ENCODE measurements at places on chromosomes 1 and 21.

- DNase-seq, result no peak
Observed at GRCh38 chr1:228267962-228268880, 60.4 kb downstream of the OBSCN start.

DNA sequence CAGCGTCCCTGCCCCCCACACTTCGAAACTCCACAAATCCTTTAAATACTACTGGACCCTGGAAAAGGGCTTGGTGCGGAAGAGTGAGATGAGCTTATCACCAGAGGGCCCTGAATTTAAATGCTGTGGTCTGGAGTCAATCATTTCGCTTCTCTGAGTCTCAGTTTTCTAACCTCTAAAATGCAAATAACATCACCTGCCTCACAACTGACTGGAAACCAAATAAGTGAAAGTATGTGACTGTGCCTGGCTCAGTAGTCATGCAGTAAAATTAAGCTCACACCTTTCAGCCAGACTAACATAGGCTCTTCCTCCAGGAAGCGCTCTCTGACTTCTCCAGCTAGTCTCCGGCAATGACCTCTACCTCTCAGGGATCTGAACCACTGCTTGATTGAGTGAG, 4.2 kb downstream of the GJA4 start:
- no peak for DNase-seq

- DNase-seq, result no peak
Observed at GRCh38 chr1:230884646-230885045, 16.3 kb upstream of the C1orf198 start.

DNA sequence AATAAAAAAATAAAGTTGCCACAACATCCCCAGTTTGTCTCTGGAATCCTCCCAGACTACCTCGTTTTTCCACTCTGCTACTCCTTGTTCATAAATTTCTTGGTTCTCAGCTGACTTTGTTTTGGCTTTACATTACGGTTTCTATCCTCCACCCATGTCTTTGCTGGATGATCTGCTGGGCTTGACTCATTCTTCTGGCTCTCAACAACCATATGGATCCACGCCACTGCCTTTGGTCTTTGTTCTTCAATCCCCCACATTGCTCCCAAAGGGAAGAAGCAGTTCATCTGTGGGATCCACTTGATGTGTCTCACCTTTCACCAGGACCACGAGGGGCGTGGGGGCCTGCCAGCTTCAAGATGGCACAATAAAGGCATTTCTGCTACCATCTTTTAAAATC, 67.1 kb upstream of the NBL1 start:
- DNase-seq, result no peak

DNA sequence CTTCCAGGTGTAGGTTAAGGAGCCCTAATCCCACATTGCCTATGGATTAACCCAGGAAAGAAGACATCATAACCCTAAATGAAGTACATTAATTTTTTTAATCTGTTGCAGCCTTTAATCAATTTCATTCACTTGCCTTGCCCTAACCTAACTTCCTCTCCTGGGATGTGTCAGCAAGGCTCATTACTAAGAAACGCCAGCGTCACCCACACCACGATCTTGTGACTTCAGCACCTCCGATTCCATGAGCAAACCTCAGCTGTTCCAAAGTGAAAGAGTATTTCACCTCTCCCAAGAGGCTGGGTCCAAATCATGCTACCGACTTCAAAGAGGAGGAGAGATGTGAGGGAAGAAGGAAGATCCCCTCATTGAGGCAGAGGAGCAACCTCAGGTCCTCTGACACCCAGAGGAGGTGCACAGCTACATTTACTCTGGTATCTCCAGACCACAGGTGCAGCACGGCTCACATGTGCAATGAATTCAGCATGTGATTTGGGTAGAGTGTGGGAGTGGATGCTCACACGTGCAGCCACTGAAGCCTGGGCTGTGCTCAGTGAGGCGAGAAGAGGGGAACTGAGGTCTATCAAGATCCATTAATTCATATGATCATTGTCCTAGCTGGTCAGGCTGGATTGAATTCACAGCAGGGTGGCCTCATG, 134.1 kb downstream of the SLC30A10 start:
- DNase-seq, result no peak

GRCh38 chr1:165875171-165875570, 47.8 kb downstream of the UCK2 start:
- DNase-seq, result no peak

DNA sequence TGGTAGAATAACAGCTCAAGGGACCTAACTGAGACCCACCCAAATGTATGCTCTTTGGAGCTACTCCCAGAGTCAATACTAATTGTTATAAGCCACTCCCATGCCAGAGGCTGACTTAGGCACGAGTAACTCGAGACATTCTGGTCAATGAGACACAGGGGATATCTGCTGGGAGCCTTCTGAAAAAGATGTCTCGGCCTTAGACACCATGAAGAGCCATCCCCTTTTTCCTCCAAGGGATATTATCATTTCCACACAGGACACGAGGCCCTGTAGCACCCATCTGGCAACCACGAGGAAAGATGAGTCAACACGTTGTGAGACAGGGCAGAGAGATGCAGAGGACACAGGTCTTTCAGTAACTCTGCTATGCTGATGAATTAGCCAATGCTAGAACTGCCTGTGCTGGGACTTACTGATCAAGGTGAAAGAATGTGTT, 30.7 kb downstream of the ITPKB start:
- DNase-seq, result no peak

GRCh38 chr1:50447961-50448360, 24.7 kb upstream of the DMRTA2 start:
- no peak for DNase-seq

DNA sequence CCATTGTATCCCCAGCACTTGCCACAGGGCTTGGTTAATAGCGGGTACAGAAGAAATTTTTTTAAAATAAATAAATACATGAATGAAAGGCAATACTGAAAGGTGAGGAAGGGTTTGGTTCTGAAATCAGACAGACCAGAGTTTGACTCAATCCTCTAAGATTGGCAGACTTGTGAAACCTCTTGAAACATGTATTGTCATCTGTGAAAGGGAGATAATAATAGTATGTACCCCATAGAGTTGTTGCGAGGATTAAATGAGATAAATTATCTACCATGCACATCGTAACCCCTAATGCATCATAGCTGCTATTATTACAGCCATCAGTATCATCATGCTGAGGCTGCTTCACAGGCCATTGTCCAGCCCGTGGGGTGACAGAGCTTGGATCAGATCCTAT, 41.4 kb downstream of the S1PR1 start:
- no peak for DNase-seq

DNA sequence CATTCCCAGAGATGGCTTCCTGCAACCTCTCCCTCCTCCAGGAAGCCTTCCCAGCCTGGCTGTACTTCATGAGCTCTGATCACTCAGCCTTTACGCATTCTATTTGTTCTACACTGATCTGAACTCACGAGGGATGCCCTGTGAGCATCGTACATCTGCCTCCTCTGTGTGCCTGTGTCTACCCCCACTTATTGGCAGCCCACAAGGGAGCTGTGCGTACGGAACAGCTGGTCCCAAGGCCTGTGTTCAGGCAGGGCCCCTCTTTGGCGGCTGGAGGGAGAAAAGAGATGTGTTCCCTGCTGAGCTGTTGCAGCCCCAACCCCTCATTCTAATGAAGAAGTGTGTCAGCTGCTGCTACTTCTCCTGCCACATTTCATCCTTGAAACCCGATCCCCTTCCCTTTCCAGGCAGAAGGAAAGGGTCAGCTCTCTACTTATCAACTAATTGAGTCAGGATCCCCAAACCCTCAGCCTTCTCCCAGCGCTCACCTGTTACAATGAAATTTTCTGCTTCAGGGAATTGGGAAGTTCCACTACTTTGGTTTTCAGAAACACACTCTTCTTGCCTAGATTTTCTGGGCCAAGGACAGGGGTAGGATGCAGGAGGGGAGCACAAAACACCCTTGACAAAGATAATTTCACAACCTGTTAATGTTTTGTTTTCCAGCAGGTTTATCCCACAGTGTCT, 3.2 kb downstream of the INKA2 start:
- DNase-seq, result no peak

- no peak for DNase-seq
Observed at GRCh38 chr1:179143322-179143721, 61.5 kb downstream of the TOR3A start.

- peak; percentile 77 for DNase-seq
Observed at GRCh38 chr21:32411350-32412161, 950 bp upstream of the EVA1C start.

DNA sequence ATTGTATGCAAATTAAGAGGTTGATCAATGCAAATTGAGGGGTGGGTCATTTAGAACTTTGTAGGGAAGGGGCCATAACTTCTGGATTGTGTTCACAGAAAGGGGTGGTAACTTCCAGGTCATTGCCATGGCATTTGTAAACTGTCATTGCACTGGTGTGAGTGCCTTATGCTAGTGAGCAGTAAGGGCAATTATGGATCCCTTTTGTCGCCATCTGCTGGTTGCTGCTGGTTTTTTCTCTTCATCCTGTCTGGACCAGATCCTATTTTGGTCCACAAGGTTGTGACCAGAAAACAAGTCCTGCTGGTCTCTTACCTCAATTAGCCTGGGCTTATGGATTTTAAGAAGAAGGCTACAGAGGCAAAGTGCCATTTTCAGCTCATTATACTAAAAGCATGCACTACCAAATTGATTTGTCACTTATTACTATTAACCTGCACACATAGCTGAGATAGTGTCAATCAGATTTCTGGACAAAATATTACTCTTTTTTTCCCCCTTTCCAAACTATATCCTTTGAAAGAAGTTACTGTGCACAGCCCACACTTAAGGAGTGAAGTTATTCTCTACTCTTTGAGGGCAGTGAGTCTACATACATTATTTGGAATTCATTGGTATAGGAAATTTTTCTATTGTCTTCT, 196.2 kb downstream of the ZC3H11B start:
- DNase-seq, result peak; percentile 57

DNA sequence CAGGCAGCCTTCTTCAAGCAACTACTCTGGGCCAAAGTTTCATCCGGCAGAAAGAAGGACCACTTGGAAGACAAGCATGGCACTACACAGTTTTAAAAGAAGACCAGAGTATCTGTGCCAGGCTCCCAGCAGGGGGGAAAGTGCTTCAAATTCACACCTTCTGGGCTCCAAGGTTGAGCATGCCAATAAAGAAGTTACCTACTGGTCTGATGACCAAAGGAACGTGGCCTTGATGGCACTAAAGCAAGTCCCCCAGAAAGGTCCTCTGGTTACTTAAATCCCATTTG, 73.5 kb downstream of the CD46 start:
- no peak for DNase-seq
